ENCODE measurements at places on chromosomes 16 and 17. TPM values are rescaled to one million over a fixed set of nuclear protein-coding genes. Genes with fewer than 3 reads are reported as not detected.

The KRTAP4-1 gene
- not detected for total RNA-seq

The PIP4K2B gene
- 62.1 TPM for total RNA-seq

The SKAP1 gene
- total RNA-seq, result 4.3 TPM

DNA sequence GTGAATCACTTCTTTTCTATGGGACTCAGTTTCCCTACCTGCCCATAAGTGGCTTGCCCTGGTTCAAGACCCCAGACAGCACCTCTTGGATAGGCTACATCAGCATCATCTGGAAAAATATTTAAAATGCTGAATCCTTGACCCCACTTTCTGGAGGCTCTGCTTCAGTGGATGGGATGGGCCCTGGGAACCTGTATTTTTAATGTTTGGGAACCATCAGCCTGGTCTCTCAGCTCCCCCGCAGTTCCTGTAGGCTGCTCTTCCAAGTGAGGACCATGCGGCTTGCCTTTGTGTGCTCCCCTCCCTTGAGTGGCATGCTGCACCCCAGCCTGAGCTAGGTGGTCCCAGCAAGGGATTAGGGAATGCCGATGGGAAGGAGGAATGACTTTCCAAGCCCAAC is 68.3 kb upstream of the CRHR1 start:
- DNase-seq, result no peak

DNA sequence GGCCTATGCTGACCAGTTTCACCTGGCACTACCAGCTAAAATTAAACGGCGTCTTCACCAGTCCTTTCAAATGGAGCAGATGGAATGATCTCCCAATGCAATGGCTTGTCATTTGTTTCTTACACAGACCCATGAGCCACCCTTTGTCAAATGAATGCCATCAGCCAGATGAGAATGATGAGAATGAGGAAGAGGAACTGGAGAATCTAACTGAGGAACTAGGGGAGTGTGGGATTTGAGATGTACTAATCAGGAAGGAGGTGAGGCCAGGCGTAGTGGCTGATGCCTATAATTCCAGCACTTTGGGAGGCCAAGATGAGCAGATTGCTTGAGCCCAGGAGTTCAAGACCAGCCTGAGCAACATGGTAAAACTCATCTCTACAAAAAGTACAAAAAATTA is 116.4 kb downstream of the HS3ST3A1 start:
- no peak for DNase-seq

- DNase-seq, result no peak
Observed at GRCh38 chr17:42313773-42314566, 25.7 kb downstream of the STAT5A start.

- peak; percentile 44 for DNase-seq
Observed at GRCh38 chr17:67779098-67779672, 46.1 kb upstream of the BPTF start.

DNA sequence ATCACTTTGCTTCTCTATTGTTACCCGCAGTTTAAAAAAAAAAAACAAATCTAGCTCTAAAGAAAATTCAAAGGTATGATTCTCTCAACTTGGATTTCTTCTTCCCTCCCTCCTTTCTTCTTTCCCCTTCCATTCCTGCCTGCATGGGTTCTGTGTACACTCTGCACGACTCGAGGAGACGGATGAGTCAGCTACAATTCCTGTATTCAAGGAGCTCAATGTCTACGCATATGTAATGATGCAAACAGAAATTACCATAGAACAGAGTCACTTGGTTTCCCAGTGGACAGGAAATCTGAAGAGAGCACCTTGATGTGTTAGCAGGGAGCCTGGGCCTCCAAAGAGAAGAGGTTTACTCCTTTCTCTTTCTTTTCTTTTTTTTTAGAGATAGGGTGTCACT is 92.3 kb downstream of the VPS53 start:
- no peak for DNase-seq

- DNase-seq, result peak; percentile 98
Observed at GRCh38 chr17:38663125-38663751, 11.5 kb downstream of the EPOP start.

GRCh38 chr17:70775679-70776078 is 606.3 kb downstream of the KCNJ2 start:
- peak; percentile 2 for DNase-seq

- DNase-seq, result no peak
Observed at GRCh38 chr16:56389554-56389953, 35.8 kb downstream of the AMFR start.

DNA sequence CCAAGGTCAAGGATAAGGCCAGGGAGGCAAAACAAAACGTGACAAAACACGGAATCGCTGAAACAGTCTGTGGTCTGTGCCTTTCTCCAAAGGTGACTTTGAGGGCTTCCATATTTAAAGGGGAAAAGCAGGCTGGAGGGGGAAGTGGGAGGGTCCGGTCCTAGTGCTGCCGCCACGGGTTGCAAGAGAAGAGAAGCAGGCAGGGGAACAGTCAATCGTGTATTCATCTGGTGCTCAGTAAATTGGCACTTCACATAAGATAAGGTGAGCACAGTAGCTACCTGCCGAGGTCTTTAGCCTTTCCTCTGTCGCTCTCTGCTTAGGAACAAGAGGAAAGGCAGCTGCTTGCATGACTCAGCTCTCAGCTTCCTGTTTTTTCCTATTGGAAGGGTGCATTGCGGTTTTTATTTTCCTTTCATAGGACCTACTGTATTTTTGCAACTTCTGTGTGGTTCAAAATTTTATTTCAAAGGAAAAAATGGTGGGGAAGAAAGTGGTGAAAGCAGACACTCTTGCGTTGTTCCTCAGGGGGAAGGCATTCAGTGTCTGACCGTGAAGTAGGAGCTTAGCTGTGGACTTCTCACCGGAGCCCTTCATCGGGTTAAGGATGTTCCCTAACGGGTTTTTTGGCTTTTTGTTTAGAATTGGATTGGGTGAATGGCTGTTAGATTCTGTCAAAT is 7.1 kb upstream of the LGALS3BP start:
- DNase-seq, result peak; percentile 72

DNA sequence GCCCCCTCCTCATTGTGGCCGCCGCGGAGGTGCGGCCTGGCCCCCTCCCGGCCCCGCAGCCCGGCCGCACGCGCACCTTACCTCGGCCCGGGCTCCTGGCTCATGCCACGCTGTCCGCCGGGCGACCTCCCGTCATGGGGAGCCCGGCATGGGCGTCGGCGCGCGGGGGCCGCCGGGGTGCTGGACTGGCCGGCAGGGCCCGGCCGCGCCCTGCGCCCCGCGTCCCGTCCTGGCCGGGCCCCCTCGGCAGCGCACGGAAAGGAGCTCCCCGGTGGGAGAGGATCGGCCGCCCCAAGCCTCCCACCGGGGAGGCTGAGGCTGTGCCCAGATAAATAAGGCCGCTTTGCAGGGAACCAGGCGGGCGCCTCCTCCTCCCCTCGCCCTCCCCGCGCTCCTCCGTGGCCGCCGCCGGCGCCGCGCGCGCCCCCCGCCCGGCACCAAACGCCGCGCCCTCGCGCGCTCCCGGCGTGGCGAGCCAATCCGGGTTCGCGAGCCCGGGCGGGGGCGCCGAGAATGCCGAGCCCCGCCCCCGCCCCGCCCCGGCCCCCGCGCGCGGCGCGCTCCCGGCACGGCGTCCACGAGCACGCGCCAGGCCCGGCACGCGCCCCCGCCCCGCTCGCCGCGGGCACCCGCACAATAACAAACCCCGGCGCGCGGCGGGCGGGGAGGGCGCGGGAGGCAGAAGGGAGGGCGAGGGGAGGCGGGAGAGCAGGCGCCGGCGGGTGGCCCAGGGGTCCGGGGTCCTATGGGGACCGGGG is at the start of gene FBXL16:
Gene FBXL16 (minus strand): TSS at position 371 of the 758 bp plus-strand sequence. CDS start 8,396 bp downstream, outside the sequence.
- DNase-seq, result no peak

- no peak for DNase-seq
Observed at GRCh38 chr16:57579361-57579665, 36.9 kb downstream of the ADGRG5 start.

The TEDC2 gene
- total RNA-seq, result 58.0 TPM

DNA sequence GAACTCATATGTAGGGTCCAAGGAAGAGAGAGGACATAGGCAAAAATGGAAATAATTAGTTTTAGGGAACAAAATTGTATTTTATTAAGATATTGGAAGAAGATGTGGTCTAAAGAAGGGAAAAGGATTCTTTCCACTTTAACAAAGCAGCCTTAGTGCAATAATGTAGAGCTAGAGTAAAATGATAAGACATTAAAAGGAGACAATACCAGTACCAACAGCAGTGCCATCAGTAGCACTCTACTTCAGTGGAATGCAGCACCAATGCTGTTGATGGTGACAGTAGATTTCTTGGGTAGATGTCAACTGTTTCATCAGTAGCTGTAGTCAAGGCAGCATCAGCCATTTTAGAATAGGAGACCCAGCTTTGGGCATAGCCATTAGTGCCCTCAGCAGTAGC is 124.3 kb downstream of the BRIP1 start:
- DNase-seq, result no peak

DNA sequence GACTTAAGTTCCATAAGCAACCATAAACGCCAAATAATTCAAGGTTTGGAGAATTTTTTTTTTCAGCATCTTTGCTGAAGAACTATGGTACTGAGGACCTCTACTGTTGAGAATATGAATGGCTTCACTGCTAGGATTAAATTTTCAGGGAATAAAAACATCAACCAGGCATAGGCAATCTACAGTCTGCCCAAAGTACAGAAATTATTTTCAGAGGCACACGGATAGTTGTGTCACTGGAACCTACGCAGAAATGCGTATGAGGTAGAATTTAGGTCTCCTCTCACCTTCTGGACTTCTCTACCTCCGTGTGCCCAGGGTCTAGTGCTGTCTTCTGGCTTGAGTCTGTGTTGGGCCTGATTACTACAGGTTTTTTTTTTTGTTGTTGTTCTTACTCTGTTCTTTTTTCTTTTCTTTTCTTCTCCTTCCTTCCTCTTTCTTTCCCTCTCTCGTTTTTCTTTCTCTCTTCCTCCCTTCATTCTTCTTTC is 39.7 kb downstream of the NACA2 start:
- peak; percentile 71 for DNase-seq

- no peak for DNase-seq
Observed at GRCh38 chr16:88379694-88380040, 3.1 kb upstream of the ZNF469 start.

DNA sequence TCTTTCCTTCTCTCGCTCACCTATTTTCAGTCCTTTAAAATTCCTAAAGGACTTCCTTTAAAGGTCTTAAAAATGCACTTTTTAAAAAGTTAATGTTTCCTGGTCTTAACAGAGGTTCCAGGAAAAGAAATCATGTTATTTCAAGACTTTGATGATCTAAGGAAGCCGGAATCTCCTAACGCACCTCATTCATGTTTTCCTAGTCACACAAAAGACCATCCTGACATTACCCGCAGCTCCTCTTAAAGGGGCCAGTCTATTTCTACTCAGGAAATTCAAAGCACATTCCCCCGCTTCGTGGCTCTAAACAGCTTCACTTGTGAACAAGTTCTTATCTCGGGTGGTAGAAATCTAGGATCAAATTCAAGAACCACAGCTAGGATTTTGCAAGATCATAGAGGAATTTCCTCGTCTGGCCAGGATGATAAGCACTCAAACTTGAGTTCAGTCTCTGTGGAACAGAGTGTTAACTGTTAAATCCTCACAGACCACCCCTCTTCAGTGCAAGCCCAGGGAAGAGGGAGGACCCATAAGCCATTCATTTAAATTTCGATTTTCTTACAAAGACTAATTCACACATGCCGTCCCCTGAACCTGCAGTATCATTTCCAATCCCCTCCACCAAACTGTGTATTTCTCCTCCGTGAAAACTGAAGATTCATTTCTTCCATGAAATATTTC is 137.1 kb upstream of the AXIN2 start:
- DNase-seq, result peak; percentile 60

GRCh38 chr16:11774065-11774626 is 22.9 kb downstream of the ZC3H7A start:
- DNase-seq, result no peak

The IL34 gene
- total RNA-seq, result 11.5 TPM

GRCh38 chr16:84183911-84184591 is 2.8 kb downstream of the TAF1C start:
- peak; percentile 18 for DNase-seq

The BCAR1 gene
- 270 TPM for total RNA-seq

GRCh38 chr16:57889960-57890751 is 80.8 kb downstream of the CNGB1 start:
- DNase-seq, result no peak

Measured in HT-29 (cell line).